Stimulated activated CD4-positive, alpha-beta T cell treated with anti-CD3 and anti-CD28 coated beads, Interleukin-4, amount 100 ng/mL, for 24 hours (primary cell): ENCODE measurements at places on chromosomes 1 and 21.

GRCh38 chr1:60394436-60394835 is 320.9 kb upstream of the C1orf87 start:
- no peak for DNase-seq

GRCh38 chr21:14383596-14384180 is 742 bp upstream of the HSPA13 start:
- no peak for DNase-seq

DNA sequence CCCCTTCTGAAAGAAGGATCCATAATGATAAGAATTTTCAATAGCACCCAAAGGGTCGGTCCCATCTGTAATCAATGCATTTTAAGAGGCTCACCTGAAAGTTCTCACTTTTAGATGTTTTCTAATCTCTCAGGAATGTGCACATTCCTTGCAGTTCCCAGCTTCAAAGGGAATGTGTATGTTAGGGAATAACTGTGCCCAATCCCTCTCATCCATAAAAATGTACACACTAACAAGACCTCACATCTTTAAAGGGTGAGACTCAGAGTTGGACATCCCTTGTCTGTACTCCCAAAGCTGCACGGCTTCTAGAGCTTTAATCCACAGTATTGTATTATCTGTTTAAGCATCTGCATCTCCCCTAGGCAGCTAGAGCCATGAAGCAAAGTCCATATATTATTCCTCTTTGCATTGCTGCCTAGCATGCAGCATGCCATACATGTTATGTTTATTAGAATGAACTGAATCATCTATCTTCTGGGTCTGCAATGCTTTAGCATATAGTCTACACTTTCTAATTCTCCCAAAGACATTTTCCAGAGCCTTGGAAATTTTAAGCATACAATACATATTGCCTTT is 9.3 kb upstream of the CCN1 start:
- DNase-seq = no peak

- no peak for DNase-seq
Measured at GRCh38 chr1:222140206-222140605, 398.3 kb upstream of the DUSP10 start.

DNA sequence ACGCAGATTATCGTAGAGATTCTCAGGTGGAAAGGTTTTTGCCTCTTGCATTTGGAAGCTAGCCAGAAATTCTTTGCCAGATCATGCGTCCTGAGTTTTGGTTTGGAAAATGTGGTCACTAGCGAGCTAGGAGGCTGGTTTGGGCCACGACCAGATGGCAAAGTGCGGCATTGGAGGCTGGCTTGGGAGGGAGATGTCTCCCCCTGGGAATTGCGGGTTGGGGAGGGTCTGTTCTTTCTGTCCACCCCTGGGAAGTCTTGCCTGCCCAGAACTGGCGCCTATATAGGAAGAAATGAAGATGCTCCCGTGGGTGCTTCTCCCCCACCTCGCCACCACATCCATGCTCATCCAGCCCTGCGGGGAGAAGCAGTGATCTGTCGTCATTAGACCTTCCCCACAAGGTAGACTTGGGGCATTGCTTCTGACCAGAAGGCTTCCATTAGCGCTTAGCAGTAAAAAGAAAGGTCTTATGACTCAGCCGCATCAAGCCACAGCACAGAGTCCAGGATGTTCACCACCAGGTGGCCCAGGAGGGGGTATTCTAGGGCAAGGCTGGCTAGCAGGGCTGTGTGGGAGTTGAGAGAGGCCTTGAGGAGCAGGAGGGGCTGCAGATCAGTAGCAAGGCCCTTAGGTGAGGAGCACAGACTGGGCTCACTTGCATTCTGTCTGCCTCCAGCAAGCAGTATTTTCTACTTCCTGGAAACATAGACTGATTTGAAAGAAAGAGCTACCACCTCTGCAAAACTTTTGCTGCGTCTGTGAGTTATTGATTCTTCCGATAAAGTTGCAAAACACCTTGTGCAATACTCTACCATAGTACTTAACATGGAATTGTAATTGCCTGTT is 1.5 kb upstream of the PTP4A2 start:
- DNase-seq = peak; percentile 81

GRCh38 chr1:67166196-67166595 is at the start of gene IL23R:
IL23R (plus strand) TSS chr1:67166454; CDS start chr1:67168121, 1,667 bp downstream.
- DNase-seq = peak; percentile 67

DNA sequence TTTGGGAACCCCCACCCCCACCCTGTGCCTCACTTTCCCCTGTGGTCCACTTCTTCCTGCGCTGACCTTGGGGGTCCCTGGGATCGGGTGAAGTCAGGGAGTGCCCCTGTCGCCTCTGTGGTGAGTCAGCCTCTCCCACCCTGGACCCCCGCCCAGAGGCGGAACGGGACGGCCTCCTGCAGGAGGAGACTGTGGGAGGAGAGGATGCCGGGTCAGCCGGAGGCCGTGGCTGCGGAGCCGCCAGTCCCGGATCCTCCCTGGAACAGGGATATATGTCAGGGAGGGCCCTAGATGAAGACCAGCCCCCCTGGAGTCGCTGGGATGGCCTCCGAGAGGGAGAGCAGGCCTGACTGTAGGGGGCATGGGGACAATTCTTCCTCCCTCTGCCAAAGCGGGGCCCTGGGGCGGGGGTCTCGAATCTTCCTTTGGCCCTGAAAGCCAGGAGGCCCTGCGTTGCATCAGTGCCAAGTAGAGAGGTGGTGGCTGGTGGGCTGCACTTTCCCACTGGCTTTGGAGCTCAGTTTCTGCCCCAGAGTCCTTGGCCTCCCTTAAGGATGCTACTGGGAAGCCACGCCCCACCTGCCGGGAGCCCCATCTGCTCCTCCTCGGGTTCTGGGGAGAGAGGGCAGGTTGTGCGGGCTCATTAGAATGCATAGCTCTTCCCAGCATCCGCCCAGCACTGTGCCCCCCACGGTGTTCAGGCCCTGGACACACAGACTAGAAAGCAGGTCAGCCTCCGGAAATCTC is 930 bp downstream of the ARHGEF10L start:
- no peak for DNase-seq

- no peak for DNase-seq
Measured at GRCh38 chr1:109650609-109651008, 5.3 kb upstream of the GSTM4 start.

GRCh38 chr1:221015159-221015790 is 136.0 kb downstream of the HLX start:
- DNase-seq = no peak

DNA sequence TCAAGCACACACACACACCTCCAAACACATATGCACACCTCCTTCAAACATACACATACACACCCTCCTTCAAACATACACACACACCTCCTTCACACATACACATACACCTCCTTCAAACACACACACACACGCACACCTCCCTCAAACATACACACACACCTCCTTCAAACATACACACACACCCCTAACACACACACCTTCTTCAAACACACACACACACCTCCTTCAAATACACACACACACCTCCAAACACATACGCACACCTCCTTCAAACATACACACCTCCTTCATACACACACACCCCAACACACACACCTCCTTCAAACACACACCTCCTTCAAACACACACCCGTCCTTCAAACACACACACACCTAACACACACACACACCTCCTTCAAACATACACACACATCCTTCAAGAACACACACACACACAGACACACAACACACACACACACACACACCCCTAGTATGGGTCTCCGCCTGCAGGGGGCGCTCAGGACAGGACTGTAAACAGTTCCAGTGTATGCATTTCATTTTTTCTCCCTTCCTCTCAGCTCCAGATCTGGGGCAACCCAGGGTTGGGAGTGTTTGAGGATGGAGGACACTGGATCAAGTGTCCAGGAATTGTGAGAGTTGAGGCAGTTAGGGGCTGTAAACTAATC is 12.1 kb downstream of the LGR6 start:
- DNase-seq = no peak

DNA sequence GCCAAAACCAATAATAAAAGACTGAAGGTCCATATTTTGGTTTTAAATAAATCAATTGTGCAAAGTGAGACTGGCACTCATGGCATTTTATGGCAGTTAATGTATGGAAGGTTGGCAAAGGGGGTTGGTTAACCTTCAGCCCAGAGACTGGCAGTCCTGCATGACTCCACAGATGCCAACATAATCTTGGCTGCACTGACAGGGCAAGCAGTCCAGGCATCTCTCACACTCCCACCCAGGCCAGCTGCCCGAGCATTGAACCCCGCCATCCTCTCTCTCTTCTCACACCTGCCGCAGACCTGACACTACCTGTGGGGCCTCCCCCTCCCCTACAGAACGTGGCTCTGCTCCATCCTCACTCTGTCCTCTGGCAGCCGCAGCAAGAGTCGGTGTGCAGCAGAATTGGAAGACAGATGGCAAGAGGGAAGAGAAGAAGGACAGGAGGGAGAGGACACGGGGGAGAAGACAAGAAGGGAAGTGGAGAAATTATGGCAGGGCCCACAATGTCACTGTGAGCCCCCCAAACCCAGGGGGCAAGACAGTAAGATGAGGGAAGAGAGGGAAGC is 43.7 kb downstream of the ITPKB start:
- DNase-seq = no peak

DNA sequence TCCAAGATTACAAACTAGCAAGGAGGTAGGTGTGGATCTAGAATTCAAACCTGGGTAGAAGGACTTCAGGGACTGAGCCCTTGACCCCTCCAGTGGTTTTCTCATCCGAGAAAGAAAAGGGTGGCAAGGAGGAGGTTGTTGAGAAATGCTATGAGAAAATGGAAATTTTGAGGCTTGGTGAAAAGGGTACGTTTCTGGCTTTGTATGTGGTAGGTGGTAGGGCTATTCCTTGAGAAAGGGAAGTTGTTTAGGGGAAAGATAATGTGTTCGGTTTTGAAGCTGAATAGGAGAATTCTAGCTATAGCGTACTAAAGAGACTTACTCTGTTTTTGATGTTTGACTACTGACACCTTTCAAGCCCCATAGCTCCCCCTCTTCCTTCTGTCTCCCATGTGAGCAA is 133.8 kb downstream of the CNIH3 start:
- DNase-seq = no peak

DNA sequence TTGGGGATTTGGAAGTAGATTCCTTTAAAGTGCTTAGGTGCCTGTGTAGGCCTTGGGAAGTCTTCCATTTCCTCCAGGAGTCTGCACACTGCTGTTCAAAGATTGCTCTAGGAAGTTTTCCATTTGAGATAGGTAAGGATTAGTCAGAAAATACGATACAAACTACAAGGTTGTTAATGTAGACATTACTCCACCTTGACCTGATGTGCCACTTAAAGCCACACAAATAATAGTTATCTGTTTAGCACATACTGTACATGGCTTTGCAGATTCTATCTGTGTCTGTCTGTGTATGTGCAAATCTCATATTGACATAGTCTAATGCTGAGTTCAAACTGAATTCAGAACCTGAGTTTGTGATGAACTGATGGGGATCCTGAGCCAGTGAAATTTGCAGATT is 118.4 kb downstream of the RHOU start:
- no peak for DNase-seq

GRCh38 chr21:44365251-44365966 is 12.0 kb downstream of the TRPM2 start:
- no peak for DNase-seq

GRCh38 chr1:192443616-192444015 is 126.8 kb downstream of the RGS21 start:
- DNase-seq = no peak
